ENCODE measurements at places on chromosomes 12 and 14.

- DNase-seq, result peak; percentile 99
Measured at GRCh38 chr14:35374263-35374712, 30.3 kb downstream of the NFKBIA start.

DNA sequence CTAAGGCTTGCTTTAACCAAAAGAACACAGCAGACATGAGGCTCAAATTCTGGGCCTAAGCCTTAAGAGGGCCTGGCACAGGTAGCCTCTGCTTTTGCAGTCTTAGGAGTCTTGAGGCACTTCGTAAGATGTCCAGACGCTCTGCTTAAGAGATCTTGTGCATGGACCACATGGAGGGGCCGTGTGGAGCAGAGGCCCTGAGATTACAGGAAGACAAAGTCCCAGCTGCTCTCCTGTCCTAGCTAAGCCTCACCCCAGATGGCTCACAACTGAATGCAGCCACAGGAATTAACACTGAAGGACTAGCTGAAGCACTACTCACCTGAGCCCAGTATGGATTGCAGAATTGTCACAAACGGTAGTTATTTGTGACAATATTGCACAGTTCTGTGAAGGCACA lies 446.0 kb downstream of the PDZRN4 start:
- DNase-seq, result no peak

DNA sequence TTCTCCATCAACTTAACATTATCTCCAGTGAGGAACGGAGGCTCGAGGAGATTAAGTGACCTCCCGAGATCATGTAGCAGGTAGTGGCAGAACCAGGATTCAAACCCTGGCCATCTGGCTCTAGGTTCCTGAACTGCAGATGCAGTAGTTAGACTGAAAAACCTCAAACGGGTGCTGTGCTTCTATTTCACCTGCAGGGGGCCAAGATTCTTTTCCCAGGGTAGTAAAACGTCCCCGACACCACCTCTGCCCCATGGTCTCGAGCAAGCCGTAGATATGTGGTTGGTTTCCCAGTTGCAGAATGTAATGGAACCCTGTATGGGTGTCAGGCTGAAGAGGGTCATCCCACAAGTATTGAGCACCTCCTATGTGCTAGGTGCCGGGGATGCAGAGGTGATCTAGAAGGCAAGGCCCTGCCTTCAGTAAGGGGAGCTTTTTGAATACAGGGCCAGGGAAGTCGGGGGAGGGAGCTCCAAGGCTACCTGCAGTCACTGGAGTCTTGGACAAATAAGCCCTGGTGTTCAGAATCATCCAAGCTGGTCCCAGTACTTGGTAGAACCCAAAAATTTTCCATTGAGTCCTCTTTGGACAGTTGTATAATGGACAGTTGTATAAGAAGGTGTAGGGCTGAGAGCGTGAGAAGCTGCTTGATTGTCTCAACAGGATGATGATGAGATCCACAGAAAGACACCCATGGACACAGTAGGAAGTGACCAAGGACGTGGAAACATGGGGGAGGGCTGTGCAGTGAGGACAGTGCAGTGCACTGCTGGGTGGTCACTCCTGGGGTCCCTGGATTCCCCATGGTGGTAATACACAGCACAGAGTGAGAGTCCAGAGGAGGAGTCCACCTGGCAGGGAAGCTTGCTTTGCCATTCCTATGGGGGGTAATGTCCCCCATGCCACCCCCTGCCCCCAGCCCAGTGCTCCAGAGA lies 197.2 kb downstream of the CHST11 start:
- DNase-seq, result no peak

GRCh38 chr12:85616201-85616600 lies 220.0 kb downstream of the RASSF9 start:
- DNase-seq, result no peak
